Aorta (tissue), 5 donors: ENCODE measurements at places on chromosomes 13 and 19. TPM values are rescaled to one million over a fixed set of nuclear protein-coding genes. Genes with fewer than 3 reads are reported as not detected.

The IL4I1 gene
- 7.2 TPM for total RNA-seq

The APOC4 gene
- not detected for total RNA-seq

The CRB3 gene
- not detected for total RNA-seq

The PGLYRP2 gene
- not detected for total RNA-seq

GRCh38 chr13:32852526-32852925 lies 163.7 kb upstream of the KL start:
- no peak for DNase-seq

GRCh38 chr19:46692918-46693722 lies 23.8 kb downstream of the PRKD2 start:
- DNase-seq, result no peak

DNA sequence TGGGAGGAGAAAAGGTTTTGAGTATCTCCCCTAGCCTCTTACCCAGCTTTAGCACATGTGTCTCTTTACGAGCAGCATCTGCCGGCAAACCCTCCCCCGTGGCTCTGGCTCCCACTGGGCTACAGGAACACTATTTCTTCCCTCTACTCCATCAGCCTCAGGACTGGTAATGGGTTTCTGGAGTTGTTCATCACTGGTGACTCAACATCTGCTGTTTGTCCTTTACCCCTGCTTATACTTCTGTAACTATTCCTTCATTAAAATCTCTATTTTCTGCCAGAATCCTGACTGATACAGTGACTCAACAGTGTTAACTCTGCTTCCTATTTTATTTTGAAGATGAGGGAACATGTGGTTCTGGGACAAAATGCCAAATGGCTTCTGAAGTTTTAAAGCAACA lies 437.3 kb upstream of the HTR2A start:
- DNase-seq, result no peak

- no peak for DNase-seq
These were observed 120.0 kb downstream of the EFNB2 start for GRCh38 chr13:106415442-106415841.
